Esophagus muscularis mucosa (tissue), 4 donors: ENCODE measurements at places on chromosomes 2 and 18. TPM values are rescaled to one million over a fixed set of nuclear protein-coding genes. Genes with fewer than 3 reads are reported as not detected.

GRCh38 chr2:173434762-173435569 lies 80.3 kb downstream of the CDCA7 start:
- no peak overlapping the region for H3K27ac ChIP-seq
- peaks cover 15% of the 10 kb centered on the region for H3K27me3 ChIP-seq
- no peaks in the 10 kb centered on the region for H3K4me1 ChIP-seq
- no peak for DNase-seq
- H3K36me3 ChIP-seq = no peaks in the 10 kb centered on the region

DNA sequence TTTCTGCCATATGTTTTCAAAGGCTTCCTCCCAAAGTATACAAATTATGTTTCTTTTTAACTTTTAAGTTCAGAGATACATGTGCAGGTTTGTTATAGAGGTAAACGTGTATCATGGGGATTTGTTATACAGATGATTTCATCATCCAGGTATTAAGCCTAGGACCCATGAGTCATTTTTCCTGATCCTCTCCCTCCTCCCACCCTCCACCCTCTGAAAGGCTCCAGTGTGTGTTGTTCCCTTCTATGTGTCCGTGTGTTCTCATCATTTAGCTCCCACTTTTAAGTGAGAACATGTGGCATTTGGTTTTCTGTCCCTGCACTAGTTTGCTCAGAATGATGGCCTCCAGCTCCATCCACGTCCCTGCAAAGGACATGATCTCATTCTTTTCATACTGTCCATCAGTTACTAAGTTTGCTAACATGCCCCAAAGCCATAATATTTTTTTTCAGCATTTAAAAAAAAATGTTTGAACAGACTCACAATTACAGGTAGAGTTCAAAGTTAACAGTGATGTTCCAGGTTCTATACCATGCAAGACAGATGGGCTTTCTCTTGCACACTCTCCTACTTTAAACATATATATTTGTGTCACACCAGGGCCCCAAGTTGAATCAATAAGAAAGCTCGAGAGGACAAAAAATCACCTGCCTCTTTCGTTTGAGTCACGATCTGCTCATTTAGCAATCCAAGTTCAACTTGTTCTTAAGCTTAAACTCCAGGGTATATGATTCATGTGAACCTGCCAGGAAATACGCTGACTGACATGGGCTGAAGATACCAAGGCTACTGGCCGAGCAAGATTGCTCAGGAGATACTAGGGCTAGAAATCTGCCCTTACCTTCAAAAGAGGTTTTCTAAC lies 77.6 kb downstream of the AP1S3 start:
- H3K27me3 ChIP-seq = no peaks in the 10 kb centered on the region
- no peaks in the 10 kb centered on the region for H3K4me1 ChIP-seq
- H3K27ac ChIP-seq = no peak overlapping the region
- H3K36me3 ChIP-seq = no peaks in the 10 kb centered on the region

PLA2R1 gene
- total RNA-seq = 2.8 TPM

THSD7B gene
- total RNA-seq = under 0.01 TPM

DNA sequence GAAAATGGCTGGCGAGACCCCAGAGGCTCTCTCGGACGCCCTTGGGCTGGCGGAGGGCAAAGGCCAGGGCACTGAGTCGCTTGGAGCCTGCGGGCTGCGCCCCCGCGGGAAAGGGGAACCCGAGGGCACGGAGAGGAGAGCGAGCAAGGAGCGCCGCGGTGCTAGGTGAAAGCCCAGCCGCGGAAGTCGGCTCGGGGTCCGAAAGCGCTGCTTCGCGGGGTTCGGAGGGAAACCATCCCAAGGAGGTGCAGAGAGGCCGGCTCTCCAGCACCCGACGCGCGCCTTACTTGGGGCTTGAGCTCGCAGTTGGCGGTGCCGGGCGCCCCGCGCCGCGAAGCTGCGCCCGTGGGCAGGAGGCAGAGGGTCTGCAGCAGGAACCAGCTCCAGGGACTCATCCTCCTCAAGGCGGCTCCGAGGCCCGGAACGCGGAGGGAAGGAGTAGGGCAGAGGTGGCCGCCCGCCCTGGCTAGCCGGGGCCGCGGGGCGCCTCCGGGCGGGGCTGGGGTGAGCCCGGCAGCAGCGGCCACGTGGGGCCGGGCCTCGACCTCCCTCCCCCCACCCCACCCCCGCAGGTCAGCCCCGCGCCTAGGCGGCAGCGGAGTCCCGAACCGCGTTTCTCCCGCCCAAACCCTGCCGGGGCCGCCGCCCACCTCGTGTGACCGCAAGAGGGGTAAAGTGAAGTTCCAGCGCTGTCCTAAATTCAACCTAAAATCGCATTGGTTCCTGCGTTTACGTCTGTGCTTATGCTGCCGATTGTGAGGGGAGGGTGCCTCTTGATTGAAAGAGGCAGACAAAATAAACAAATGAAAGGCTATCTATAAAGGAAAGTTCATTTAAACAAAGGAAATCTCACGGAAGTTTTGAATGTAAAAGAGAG lies at the start of gene TRABD2A:
Gene TRABD2A (minus strand): TSS at position 440 of the 877 bp plus-strand sequence. CDS start 45 bp downstream, at position 395.
- H3K4me3 ChIP-seq = peak within 1 kb of the TSS; percentile 53
- DNase-seq = no peak
- H3K27me3 ChIP-seq = peaks cover 26% of the 10 kb centered on the region
- peaks cover 32% of the 10 kb centered on the region for H3K4me1 ChIP-seq

RND3 gene
- total RNA-seq = 103 TPM
